ENCODE measurements at places on chromosomes 5 and 9. TPM values are rescaled to one million over a fixed set of nuclear protein-coding genes. Genes with fewer than 3 reads are reported as not detected.

The GNAQ gene
- 95.7 TPM for total RNA-seq

The C5orf52 gene
- total RNA-seq: not detected

The SUSD3 gene
- total RNA-seq: 15.6 TPM

The SEMA6A gene
- total RNA-seq: 118 TPM

The ZNF300 gene
- 7.2 TPM for total RNA-seq

The GPR151 gene
- total RNA-seq: not detected

Data from uterus (tissue), 4 donors.